Stimulated activated memory B cell treated with anti-CD40 and anti-IgM and Interleukin-4, amounts not matched to agents 10 μg/mL and 1 μg/mL and 100 μg/mL, for 72 hours (primary cell): ENCODE measurements at places on chromosomes 7 and 10.

- no peak for ATAC-seq
These were observed 227.1 kb downstream of the TEX36 start for GRCh38 chr10:125455855-125456254.

DNA sequence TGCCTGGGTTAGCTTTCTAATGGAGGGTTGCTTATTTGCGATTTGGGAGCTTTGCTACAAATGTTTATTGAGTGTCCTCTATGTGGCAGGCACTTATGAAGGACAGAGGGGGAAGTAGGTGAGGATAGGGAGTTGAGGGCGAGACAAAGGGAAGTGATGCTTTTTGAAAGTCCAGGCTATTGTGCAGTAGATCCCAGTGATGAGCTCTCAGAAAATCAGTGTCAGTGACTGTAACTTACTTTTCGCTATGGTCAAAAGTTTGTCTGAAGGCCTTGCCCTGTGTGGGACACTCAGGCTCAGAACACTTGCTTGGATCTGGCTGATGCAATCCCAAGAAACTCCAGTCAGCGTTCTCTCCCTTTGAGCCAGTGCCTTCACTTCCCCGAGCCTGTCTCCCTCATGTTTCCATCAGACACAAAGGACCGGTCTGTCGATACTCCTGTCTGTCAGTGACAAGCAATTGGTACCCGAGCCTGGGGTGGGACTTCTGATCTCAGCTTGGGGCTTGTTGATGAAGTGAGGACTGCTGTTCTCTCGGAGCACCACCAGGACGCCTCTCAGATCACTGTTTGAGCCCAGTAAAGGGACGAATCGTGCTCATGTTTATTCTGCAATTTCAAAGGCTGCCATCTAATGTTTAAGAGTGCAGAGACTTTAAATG lies 63.1 kb upstream of the SORCS3 start:
- no peak for ATAC-seq

DNA sequence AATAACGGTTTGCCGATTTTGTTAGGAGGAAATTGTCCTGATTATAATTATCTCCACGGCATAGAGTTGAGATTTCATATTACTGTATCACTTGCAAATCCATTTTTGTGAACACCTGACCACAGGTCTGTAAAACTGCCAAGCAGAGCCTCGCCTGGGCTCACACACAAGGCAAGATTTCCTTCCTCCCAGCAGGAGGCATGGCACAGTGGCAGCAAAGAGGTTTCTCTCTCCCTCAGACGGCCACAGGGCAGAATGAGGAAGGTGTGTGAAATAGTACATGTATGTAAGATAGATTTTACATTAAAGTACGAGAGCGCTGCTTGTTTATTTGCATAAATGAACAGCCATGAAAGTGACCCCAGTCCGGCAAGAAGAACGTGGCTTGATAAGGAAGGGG lies 130.1 kb downstream of the CELF2 start:
- ATAC-seq, result peak; percentile 64

DNA sequence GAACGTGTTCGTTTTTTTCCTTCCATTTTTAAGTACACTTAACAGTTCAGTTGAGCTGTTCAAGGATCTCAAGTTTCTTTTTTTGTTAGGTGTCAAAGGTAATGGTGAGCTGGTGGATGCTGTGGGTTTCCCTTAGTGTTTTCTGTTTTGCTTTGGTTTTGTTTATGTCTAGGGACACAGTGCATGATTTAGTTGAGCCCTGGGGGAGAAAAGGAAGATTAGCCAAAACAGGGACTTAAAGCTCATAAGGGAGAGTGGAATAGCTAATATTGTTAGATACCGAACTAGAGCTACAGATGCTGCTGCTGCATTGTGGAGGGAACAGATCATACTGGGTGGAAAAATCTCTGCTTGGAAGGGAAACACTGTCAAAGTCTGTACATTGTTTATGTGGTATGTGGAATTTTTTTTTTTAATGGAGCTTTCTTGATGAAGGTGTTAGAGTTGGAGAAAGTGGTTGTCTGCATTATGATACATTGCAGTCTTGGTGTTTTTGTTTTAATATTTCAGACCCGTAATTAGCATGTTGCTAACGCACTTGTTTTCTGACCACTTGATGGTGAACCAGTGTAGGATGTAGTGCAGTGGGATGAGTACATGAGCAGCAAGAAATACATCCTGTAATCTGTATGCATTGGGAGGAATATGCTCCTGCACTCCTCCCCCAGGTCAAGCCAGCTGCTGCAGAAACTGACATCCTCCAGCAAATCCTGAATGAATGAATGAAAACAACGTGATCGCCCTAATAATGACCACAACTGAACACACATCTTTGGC lies 2.1 kb downstream of the GLCCI1 start:
- ATAC-seq, result no peak
